Endothelial cell of umbilical vein (primary cell): ENCODE measurements at places on chromosomes 1 and 21.
A peak's percentile ranks its signal among the peaks of the same experiment; 100 is the strongest.

GRCh38 chr21:31136891-31137290 is 98.6 kb upstream of the KRTAP19-8 start:
- peak; percentile 21 for DNase-seq

GRCh38 chr1:117642963-117643362 is 37.1 kb downstream of the TENT5C start:
- no peak for DNase-seq

DNA sequence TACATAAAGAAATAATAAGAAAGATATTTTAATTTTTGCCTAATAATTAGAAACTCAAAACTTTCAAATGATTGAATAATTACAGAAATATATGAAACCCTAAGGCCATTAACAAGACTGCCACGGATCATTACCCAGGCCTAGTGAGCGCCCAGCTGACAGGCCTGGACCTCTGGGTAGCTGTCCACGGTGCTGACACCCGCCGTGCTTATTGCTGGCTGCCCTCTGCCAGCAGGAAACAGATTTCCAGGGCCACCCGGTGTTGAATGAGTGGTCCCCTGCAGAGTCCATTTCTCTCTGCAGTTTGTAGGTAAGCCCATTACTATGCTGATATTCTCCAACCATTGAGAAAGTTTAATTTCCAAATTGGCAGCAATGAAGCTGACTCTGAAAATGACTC is 254.4 kb upstream of the GJB5 start:
- DNase-seq, result no peak

DNA sequence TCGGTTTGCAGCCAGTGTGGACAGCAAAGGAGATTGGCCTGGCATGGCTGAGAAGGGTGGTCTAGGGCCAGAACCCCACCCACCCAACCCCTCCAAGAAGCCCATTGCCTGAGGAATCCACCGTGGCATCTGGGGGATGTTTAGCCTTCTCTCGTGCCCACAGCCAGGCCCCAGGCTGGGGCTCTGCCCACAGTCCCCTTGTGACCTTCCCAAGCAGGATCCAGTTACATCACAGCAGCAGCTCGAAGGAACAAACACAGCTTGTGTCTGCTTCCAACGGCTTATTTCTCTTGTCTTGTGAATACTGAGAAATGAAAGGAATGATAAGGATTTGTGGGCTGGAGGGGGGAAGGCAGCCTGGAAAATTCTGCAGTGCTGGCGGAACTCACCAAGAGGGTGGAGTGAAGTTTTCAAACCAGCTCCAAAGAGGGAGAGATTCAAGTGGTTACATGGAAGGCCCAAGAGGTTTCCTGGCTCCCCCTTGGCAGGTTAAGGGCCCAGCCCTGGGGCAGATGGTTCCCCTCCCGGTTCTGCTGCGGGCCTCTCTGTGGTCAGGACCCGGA is 61.6 kb downstream of the DHRS3 start:
- no peak for DNase-seq

- DNase-seq, result peak; percentile 58
Observed at GRCh38 chr1:42963378-42964043, 4.8 kb upstream of the SLC2A1 start.

GRCh38 chr21:42102991-42103390 is 31.9 kb downstream of the UMODL1 start:
- DNase-seq, result no peak

DNA sequence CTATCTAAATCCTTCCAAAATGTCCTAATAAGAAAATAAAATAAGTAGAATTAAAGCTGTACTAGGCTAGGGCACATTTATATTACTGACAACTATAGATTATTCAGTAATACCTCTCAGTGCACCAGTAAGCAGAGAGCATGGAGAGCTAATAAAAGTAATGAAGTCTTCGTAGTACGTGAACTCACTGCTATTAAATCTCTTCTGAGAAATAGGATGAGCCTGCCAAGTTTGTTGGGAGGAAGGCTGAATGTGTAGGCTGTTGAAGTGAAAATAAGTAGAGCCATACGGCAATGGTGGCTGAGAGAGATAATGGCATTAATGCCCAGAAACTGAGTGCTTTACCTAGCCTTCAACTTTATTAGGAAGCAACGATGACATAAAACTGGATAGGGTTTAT is 73.9 kb upstream of the NR5A2 start:
- DNase-seq, result no peak

DNA sequence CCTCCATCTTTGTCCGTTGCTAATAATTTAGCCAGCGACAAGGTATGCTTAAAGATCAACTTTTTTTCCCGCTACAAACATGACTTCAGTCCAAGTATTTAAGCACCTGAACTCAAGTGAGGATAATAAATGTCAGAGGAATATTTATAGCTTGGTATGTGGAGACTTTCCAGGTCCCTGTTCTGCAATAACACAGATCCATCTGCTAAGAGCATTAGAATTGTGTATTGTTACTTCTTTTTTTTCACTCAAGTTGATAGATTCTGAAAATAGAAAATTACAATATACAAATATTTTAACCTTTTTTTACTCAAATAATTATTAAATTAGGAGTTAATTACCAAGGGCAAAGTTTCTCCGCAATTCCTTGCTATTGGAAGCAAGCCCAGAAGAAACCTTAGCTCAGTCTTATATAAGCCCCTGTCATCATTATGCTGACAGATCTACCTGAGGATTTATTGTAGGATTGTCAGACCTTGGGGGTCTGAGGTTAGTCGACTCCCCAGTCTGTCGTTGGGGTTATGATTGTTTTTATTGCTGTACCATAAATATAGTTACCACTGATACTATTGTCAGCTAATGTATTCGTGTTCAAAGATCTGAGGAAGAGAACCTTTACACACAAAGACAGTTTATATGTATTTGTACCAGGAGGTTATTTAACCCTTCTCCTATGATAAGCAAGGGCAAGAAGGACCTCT is 337.9 kb downstream of the TBX15 start:
- no peak for DNase-seq

- no peak for DNase-seq
Observed at GRCh38 chr1:216456682-216457081, 33.4 kb upstream of the USH2A start.

GRCh38 chr1:155940482-155940992 is 901 bp upstream of the RXFP4 start:
- DNase-seq, result peak; percentile 84

DNA sequence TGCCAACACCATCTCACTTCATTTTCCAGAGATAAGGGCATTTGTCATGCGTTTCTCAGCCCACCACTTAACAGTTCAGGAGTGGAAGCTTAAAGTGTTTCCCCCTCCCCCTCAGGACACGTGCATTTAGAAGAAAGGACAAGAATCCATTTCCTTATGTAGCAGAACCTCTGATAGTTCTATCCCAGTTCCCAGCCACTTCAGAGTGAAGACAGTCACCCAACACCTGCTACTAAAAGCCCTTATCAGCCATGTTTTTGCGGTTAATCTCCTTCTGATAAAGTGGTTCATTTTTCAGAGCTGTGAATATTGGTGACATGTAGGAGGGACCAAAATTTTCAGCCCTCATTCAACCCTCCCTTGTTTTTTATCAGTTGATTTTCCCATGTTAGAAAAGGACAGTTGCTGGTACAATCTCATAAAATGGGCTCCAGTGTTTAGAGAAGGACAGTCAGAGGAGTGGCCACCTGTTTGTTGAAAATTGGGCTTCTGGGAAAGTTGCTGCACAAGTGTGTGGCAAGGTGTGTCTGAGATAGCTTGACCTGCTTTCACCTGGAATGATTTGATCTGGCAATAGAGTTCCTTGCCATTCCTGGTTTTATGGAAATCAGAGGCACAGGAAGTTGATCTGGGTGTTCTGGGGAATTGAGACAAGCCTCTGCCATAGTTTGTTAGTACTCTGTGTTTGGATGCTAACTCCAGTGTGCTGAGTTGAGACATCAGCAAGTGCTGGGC is 114.0 kb downstream of the PPP1R12B start:
- no peak for DNase-seq

DNA sequence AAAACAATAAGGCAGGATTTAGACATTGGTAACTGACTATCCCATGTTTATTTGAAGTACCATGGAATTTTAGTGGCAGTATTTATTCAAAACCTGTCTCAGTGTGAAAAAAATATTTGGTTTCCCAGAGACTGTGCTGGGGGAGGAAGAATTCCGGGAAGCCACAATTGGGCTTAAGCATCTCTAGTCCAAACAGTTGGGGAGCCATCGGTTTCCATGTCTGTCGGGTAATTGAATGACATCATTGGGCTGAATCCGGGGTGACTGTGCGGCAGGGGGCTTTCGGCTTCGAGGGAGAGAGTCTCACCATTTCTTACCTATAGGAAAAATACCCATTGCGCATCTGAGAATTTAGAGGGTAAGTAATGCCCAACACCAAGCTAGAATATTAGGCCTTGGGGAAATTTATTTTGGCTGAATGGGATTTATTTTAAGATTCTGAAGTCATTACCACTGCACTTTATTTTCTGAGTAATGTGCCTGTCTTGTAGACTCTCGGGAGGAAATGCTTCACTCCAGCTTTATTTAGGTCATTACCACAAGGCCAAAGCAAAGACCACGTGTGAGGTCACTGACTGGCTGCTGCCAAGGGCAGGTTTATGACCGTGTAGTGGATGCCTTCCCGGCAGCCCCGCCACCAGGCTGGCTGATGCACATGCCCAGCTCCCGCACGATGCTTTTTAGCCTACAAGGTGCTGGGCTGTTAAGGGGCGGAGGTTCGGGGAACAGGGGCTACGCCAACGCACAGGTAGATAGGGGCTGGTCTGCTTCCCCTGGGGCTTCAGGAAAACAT is 23.1 kb upstream of the UMODL1 start:
- peak; percentile 62 for DNase-seq

DNA sequence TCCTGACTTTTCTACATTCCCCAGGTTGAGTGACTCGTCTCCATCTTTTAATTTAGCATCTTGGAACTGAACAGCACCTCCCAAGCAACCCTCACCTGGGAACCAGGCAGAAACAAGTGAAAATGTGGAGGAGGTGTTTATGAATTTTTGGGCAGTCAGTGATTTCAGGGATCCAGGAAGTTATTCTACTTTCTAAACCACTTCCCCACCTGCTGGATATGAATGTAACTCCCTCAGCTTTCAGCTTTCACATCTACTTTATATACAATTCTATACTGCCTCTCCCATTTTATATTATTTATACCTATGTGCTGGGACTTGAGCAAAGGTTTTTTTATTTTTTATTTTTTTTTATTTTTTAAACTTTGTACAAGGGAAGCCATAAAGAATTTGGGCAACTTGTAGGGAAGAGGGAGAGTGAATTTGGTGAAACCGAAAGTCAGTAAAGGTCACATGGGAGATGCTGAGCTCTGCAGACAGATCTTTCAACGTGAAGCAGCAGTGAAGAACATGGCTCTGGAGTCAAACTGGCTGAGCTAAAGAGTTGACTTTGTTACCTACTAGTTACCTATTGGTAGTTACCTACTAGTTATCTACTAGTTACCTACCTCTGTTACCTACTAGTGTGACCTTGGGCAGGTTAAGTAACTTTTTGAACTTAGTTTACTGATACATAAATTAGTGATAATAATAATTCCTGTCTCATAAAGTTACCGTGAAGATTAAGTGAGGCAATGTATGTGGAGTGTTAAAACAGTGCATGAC is 45.5 kb downstream of the DDR2 start:
- DNase-seq, result no peak

- peak; percentile 44 for DNase-seq
Observed at GRCh38 chr1:19456968-19457441, 28.3 kb downstream of the CAPZB start.

GRCh38 chr21:32055305-32055704 is 182.5 kb downstream of the HUNK start:
- DNase-seq, result no peak

DNA sequence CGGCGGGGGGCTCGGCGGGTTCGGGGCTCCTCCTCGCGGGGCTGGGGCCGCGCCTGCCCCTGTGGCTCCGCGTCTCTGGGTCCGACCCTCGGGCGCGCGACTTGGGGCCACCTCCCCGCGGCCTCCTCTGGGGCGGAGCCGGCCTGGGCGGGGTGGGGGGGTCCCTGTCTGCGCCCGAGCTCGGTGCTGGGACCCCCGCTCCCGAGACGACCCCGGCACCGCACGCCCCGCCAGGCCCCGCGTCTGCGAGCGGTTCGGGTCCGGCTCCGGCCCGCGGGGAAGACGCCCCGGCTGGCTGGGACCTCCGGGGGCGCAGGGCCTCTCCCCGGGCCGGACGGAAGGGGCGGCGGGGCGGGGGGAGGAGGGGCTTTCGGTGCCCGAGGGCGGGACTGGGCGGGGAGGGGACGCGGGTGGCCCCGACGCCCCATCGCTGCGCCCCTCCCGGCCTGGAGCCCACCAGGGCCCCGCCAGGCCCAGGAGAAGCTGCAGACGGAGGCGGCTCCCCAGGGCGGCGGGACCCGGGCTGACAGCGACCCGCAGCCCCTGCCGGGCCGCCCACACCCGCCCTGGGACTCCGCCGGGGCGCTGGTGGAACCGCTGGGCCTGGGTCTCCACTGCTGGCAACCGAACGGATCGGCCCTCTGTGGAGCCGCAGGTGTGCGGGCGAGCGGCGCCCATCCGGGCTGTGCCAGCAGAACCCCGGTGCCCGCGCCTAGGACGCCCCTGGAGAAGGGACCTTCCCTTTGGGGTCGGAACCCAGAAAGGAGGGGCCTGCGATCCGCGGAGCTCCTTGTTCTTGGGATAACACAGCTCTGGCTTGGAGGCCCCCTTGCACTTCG is 610 bp downstream of the COL6A2 start:
- no peak for DNase-seq

DNA sequence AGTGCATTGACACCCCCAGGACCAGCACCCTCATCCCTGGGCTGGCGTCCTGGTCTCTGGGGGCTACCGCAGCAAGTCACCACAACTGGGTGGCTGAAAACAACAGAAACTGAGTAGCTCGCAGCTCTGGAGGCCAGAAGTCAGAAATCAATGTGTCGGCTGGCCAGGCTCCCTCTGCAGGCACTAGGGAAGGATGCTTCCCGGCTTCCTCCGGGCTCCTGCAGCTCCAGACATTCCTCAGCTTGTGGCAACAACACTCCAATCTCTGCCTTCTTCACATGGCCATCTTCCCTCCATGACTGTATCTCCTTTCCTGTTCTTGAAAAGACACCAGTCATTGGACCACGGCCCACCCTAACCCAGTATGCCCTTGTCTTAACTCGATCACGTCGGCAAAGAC is 224.2 kb downstream of the NPHP4 start:
- no peak for DNase-seq

DNA sequence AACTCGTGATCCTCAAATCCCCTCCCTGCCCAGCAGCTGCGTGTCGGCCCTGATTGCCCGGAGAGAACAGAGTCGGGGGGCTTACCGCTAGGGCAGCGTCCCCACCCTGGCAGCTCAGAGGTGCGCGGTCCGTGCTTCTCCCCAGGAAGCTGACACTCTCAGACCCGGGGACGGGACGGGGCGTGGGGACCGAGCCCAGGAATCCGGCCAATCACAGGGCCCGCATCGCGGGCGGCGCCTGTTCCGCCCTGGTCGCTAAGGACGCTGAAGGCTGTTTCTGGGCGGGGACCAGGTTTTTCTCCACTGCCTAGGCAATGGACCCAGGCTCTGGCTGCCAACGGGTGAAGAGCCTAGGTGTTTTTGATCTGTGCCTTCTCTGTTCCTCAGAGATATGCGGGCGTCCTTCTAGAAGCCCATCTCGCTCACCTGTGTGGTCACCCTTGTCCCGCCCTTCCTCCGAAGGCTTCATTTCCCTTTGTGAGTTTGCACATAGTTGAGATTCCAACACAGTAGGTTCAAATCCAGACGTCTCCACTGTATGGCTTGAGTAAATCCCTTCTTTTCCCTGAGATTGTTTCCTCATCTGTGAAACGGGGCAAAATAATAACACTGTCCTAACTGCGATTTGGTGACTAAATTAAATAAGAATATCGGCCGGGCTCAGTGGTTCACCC is at the start of gene C1orf87:
TSS of gene C1orf87 (minus strand) at position 166 of the 674 bp plus-strand sequence. CDS start 1,127 bp downstream, outside the sequence.
- no peak for DNase-seq

GRCh38 chr1:61253059-61253735 is 170.8 kb downstream of the NFIA start:
- DNase-seq, result peak; percentile 41
